ENCODE measurements at places on chromosomes 16 and 17.

GRCh38 chr17:49125449-49125848, 7.1 kb upstream of the B4GALNT2 start:
- DNase-seq: no peak

- no peak for DNase-seq
These were observed 9.3 kb downstream of the ADORA2B start for GRCh38 chr17:15954222-15954621.

DNA sequence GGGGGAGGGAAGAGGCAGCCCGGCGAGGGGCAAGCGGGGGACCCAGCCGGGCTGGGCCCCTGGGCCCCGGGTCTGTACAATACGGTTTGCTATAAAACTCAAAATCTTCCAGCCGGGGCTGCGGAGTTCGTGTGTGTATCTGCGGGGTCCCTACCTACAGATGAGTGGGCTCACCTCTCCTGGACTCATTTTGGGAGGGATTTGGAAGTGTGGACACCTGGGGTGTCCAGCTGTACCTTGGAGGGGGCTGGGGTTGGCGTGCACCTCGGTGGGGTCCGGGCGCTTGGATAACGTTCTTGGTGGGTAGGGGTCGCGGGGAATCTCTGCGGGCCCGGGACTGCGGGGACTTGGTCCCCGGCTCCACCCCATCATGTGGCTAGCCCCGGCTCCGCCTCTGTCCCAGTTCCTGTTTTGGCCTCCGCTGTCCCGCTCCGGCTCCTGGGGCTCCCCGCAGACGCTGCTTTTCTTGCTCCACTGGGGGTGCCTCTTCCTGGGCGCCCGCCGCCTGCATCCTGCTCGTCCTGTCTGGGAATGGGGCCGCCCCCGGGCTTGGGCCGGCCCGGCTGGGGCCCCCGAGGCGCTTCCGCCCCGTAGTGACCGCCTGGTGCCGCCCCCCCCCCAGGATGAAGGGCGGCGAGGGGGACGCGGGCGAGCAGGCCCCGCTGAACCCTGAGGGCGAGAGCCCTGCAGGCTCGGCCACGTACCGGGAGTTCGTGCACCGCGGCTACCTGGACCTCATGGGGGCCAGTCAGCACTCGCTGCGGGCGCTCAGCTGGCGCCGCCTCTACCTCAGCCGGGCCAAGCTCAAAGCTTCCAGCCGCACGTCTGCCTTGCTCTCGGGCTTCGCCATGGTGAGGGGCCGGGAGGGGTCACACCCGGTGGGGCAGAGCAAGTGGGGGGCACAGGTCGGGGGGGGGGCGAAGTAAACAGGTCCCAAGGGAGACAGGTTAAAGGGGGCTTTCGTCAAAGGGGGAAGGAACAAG, at the start of gene ORAI3:
ORAI3 (plus strand) TSS at position 402 of the 983 bp plus-strand sequence; CDS start at position 624, 222 bp downstream.
- DNase-seq: no peak

DNA sequence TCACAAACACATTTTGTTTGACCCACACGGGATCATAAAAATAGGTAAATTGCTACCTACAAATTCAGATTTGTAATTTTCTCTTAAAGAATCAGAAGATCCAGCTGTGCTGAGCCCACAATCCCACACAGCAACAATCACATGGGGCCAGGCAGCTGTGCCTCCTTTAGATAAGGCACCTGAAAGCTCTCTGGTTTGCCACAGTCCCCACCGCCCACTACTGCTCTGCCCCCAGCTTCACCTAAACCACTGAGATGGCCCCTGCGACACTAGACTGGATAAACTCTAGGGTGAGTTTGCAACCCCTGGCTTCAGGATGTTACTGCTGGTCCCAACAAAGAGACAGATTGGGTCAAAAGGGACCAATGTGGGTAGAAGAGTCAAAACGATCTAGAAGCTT, 96.8 kb downstream of the GSG1L start:
- no peak for DNase-seq

GRCh38 chr16:27291722-27292240, 22.0 kb upstream of the IL4R start:
- DNase-seq: no peak

- DNase-seq: no peak
These were observed 19.0 kb downstream of the SOX8 start for GRCh38 chr16:1000608-1001007.

DNA sequence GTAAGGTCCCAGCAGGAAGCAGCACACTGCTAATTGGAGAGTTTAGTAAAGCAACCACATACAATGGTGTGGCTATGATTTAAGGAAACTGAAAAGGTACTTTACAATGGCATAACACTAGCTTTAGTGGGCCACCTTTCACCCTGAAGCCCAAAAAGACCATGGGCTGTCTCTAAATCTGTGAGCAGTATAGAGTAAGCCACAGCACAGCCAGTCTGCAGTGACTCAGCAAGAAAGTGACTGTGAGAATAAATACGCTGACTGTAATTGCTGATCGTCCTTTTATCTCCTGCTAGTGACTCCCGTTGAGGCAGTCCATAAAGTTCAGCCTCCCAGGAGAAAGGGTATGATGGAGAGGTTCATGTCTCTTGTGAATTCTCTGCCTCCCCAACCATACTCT, 679.8 kb upstream of the KIF2B start:
- DNase-seq: no peak

DNA sequence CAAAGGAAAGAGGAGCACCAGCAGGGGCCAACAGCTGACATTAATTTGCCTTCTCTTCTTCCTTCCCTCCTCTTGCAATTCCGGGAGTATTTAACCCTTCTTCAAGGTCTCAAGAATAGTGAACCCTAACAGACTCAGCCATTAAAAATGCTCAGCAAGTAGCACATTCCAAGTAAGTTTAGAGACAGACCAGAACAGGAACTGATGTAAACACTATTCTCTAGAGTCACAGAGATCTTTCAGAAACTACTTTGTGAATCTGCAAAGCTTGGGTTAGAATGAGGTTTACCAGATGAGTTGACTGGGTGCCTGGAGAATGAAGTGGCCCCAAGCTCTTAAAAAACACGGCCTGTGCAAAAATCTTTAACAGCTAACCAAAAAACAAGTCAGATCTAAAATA, 50.9 kb downstream of the TEX2 start:
- no peak for DNase-seq

DNA sequence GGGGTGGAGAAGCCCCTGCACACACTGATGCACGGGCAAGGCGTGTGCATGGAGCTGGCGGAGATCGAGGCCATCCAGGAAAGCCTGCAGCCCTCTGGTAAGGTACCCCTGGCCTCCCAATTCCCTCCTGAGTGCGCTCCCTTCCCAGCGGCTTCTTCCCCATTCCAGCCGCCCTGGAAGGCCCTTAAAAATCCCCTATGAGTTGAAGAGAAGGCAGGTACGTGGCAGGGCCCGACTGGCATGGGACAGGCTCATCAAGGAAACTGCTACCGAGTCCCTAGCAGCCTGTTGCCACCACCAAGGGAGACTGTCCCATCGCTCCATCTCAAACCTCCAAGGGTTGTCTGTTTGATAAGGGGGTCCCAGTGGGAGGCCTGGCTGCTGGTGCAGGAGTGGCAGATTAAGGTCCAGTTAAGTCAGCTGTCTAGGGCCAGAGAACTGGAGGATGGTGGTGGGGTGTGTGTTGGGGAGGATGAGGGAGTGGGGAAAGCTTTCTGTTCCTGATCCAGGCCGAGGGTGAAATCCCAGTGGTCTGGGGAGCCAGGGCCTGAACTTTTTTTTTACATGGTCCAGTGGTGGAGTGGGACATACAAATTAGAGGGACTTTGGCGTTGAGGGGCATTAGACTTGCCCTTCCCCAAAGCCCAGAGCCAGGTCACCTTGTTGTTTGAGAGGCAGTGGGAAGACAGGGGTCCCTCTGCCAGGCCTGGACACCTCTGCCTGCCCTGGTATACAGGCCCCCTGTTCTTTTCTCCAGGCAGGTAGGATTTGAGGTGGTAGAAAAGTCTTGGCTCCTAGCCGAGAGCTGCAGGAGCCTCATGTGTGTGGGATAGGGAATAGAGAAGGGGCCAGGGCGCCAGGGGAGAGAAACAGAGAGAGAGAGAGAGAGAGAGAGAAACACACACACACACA, 994 bp downstream of the IGFBP4 start:
- DNase-seq: no peak
